Stimulated activated CD8-positive, alpha-beta memory T cell treated with anti-CD3 and anti-CD28 coated beads, Interleukin-7, amount 100 ng/mL, for 1 hour (primary cell): ENCODE measurements at places on chromosomes 3 and 15.

GRCh38 chr3:62368705-62369475, 4.5 kb downstream of the FEZF2 start:
- DNase-seq = no peak

DNA sequence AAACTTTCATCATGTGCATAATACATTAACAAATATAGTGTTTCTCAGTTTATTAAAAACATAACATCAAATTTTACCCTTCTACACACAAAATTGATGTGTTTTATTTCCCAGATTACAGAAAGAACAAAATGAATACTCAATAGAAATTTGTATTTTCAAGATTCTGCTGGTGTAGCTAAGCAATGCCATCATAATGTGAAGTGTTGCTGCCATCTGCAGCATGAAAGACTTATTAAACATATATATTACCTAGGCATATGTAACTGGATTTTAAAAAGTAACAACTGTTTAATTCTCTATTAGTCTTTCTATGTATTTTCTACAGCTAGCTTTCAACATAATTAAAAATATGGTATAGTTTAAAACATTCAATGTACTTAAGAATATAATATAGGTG, 27.5 kb downstream of the PLSCR5 start:
- DNase-seq = no peak

DNA sequence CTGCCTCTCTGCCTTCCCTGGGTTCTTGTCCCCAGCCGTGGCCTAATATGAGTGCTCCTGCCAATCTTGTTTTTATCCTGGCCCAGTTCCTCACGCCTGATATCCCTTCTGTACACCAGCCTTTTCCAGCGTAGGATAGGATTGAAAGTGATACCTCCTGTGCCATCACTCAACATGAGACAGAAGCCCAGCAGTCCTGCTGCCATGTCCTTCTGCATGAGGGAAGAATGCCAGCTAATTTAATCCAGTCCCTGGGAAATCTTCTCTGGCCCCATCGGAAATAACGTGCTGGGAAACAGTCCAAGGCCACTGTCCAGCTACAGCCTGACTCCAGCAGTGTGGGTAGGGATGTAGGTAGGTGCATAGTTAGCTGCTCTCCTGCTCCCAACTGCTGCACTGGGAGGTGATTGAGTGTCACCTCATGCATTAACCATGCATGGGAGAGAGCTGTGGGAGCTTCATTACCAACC, 92.0 kb upstream of the TPM1 start:
- DNase-seq = no peak

DNA sequence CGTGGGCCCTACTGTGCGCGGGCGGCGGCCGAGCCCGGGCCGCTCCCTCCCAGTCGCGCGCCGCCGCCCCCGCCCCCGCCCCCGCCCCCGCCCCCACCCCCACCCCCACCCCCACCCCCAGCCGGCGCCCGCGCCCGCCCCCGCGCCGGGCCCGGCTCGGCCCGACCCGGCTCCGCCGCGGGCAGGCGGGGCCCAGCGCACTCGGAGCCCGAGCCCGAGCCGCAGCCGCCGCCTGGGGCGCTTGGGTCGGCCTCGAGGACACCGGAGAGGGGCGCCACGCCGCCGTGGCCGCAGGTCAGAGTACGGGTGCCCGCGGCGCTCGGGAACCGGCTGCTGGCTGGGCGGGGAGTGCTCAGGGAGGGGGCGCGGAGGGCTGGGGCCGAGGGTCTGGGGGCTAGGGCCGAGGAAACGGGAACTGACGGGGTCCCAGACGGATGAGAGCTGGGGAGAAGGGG, 1.1 kb upstream of the PPARG start:
- DNase-seq = no peak

DNA sequence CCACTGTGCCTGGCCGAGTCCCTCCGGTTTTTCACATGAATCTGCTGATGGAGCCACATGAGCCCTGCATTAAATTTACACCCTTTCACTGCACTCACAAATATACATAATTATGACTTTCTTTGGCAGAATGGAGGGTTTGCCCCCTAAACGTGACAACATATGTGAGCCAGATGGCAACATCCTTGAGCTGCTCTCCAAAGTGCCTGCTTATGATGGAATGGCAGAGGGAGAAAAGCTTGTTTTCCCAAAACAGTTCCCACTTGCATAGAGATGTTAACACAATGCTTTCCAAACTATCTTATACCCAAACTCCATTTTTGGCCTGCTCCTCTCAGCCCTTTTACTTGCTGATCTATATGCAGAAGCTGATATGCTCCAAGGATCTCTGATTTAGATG, 54.9 kb downstream of the ABCC5 start:
- DNase-seq = no peak

DNA sequence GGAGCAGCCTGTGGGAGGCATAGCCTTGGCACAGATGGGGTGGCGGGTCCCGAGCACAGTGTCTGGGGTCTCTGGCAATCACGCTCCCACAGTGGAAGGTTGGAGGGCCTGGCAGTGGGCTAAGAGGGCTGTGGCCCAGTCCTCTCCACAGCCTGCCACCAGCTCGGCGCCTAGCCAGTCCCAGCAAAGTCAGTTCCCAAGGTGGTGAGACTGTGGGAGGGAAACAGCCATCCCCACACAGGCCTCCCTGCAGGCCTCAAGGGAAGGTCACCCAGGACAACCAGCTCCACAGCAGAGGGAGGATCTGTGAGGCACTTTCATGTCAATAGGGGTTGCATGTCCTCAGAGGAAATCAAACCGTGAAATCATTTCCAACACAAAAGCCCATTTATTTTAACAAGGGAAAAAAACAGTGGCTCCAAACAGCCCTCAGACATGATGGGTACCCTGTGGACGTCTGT, 27.6 kb upstream of the LIMD1 start:
- DNase-seq = no peak

DNA sequence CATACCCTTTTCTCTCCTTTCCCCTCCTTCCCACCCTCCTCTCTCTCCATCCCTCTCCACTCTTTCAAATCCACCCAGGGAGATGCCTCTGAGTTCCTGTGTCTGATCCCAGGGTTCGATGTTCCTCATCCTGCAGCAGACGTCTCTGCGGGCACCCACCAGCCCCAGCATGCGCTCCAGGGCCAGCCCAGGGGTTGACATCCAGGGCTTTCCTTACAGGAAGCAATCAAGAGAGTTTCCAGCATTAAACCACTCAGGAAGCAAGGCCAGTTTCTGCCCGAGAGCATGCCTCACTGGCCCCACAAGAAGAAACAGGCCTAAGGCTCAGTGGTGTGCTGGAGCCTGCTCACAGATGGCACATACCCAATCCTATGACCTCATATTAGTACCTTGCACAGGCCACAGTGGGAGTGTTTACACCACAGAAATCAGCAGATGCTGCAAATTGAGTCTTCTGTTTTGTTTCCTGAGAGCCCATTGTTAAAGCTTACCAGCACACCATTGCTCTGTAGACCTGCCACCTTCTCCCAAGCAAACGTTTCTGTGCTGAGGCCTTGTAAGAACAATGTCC, 13.2 kb downstream of the SLC6A1 start:
- no peak for DNase-seq

DNA sequence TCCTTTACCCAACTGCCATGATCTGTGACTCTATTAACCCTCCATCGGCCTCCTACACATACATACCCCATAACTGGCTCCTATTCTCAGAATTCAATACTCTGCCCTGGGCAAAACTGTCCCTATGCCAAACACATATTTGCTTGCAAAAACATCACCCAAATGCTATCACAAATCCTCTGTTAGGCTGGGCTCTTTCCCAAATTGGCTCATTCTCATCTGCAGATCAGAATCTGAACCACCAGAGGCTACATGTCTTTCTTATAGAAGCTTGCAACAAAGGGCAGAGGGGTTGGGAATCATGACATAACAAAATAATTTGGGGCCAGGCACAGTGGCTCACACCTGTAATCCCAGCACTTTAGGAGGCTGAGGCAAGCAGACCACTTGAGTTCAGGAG, 45.4 kb upstream of the GOLM2 start:
- no peak for DNase-seq

GRCh38 chr15:83322061-83322460, 37.6 kb upstream of the BNC1 start:
- DNase-seq = no peak

DNA sequence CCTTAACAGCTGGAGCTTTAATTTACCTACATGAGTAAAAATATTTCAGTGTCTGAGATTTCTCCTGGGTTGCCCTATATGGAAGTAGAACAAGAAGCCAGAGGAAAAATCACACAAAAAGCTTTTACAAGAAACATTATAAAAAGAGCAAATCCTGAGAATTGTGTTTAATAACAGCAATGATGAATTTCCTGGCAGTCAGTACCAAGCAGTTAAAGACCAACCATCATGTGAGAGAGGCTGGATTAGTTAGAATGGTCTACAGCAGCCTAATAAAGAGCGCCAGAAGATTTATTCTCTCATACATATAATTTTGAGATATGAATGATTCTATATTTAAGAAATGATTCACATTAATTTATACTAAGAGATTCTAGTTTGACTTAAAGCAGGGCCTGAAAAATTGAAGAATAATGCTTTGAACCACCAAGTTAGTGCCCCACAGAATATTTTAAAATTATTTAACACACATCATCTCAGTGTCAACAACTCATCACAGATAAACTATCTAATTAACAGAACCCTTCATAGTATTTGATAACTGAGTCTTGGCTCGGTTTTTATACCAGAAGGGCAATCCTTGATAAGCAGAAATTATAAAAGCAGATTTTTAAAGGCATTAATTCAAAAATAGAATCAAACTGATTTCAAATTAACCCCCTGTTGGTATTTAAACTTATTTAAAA, 59.9 kb upstream of the DPH6 start:
- no peak for DNase-seq

DNA sequence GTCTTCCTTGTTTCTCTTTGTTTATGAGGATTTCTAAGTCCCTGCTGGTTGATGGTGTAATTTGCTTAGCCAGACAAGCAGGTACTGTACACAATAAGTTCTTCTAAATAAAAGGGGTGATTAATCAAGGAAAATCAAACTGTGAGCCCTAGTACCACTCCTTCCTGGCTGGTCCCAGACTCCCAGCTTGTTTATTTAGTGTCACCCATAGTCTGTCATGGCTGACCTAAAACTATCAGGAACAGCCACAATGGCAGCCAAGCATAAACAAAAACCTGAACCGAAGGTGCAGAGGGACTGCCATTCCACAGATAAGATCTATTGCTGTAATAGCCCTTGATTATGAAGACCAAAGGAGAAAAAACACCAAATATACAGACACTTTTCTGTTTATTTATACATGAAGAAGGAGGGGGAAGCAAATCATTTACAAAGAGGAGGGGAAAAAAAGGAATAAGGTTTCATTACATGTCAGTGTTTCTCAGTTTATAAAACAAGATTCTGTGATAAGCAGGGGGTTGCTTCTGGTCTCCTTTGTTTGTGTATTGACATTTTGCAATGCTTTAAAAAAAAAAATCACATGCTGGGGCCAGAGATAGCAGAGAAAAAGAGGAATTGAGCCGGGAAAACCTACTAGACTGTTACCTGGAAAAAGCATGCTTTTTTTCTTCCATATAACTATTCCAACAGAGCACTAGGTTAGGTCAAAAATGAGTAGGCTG, 182.4 kb upstream of the DPH6 start:
- no peak for DNase-seq

DNA sequence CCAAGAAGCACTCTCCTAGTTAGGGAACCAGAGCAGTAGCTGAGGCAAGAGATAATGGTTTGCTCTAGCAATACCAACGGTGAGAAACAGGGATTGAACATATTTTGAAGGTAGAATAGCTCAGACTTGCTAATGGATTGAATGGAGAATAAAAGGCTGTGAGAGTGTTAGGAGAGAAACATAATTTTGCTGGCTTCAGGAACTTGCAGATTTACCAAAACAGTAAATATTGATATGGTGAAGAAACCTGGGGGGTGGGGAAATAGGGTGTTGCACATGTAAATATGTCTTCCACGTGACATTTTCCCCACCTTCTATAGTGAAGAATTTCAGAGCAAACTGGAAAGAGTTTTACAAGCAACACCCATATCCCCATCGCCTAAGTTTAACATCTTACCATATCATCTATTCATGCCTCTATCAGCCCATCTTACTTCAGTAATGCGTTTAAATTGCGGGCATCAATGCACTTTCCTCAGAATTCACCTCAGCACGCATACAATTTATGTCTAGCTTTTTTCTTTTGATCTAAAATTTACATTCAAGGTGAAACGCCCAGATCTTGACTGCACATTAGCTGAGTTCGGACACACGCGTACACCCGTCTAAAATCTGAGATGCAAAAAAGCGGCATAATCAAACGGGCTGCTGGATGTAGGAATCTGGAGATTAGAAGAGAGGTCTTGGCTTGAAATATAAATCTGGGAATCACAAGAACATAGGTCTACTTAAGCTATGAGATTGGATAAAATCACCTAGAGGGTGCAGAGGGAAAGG, 891 bp upstream of the NR1D2 start:
- DNase-seq = no peak

DNA sequence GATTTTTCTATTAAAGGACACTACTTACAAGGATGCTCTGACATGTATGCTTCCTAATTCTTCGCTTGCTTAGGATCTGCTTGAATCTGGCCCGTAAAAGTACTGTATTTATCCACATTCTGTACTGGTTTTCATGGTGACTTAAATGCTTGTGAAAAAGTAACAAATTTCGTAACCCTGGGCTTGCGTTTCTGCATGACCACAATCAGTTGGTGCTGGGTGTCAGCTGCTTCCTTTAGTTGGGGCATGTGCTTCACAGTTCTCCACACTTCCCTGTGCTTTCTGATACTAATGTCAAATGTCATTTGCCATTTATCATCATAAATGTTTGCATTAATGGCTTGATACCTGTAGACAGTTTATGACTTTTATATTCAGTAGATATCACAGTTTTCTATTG, 218.4 kb upstream of the MLF1 start:
- no peak for DNase-seq

- DNase-seq = no peak
These were observed 256.6 kb upstream of the CFAP20DC start for GRCh38 chr3:59306436-59306835.

DNA sequence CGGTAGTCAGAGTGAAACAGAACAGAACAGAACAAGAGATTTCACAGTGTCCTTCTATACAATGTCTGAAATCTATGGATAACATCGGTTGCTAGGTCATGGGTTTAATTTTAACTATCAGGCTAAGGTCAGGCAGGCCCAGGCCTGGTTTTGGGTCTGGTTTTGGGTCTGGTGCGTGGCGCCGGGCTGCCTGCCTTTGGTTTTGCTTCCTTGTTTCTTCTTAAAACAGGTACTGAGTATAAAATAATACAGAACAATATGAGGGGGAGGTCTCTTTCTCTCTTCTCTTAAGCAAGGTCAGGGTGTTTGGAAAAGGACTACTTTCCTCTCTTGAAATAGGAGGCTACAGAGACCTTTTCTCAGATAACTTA, 1.4 kb downstream of the AEN start:
- DNase-seq = no peak

DNA sequence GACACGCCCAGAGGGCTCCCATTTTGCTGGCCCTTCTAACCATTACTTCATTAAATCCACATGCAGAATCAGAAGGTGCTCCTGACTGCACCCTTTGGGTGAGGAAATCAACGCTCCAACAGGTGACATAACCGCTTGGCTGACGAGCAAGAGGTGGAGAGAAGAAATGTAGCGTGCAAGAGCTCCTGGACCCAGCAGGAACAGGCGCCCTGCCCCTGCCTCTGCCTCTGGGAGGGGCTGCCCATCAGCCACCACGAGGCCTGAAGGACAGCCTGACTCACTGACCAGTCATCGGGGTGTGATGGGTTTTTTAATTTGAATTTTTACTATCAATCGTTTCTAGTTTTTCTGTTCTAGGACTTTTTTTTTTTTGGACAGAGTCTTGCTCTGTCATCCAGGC, 218.2 kb downstream of the ADAMTS17 start:
- no peak for DNase-seq

GRCh38 chr15:84762840-84763572, 14.6 kb downstream of the ZNF592 start:
- no peak for DNase-seq
